ENCODE measurements at places on chromosomes 3 and 15. TPM values are rescaled to one million over a fixed set of nuclear protein-coding genes. Genes with fewer than 3 reads are reported as not detected.

Gene SCN11A
- 0.02 TPM for total RNA-seq

Gene KBTBD12
- not detected for total RNA-seq

Gene KCNH8
- not detected for total RNA-seq

Gene RAB6B
- not detected for total RNA-seq

Gene STRC
- 0.33 TPM for total RNA-seq

Gene HRG
- not detected for total RNA-seq

Data from activated CD4-positive, alpha-beta T cell treated with anti-CD3 and anti-CD28 coated beads, Interleukin-2, amount 10 ng/mL, durations not matched to agents 7 days and 5 days (primary cell).